ENCODE measurements at places on chromosomes 13 and 19.

- DNase-seq: no peak
These were observed at the start of gene FUT3 for GRCh38 chr19:5851302-5851701. FUT3 (minus strand) TSS chr19:5851449.

GRCh38 chr13:81031996-81032395 is 691.1 kb upstream of the SPRY2 start:
- no peak for DNase-seq

DNA sequence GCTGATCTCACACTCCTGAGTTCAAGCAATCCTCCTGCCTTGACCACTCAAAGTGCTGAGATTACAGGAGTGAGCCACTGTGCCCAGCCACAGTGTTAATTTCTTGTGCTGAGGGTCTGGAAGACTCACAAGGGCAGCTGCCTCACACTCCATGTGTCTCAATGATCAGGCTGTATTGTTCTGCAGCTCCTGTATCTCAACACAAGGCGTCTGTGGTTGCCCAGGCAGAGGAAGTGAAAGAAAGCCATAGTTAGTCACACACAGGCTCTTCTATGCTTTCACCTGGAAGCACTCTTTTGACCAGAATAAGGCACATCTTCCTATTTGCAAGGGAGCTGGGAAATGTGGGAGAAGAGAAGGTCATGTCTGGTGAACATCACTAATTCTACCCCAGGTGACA is 107.3 kb upstream of the ZNF507 start:
- DNase-seq: peak; percentile 11

GRCh38 chr19:19276851-19277250 is 3.8 kb upstream of the TM6SF2 start:
- no peak for DNase-seq

- no peak for DNase-seq
These were observed 1.7 kb upstream of the WBP4 start for GRCh38 chr13:41059456-41060081.

DNA sequence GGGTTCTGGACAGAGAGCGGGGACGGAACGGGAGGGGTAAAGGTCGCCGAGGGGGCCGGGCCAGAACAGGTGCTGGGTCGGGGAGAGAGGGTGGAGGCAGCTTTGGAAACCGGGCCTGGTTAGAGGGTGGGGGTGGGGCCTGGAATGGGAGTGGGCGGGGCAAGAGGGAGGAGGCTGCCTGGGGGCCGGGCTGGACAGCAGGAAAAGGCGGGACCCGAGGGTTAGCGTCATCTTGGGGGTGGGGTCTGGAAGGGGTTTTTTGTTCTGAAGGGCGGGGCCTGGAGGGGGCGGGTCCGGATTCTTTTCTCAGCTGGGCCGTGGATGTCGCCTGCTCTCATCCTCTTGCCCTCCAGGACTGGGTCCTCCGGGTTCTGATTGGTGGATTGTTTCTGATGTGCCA is 4.3 kb upstream of the ZNF813 start:
- DNase-seq: no peak

- DNase-seq: no peak
These were observed 5.7 kb downstream of the OPA3 start for GRCh38 chr19:45578861-45579260.

- DNase-seq: no peak
These were observed 21.4 kb downstream of the ACOD1 start for GRCh38 chr13:76969488-76970365.

GRCh38 chr13:27960362-27961226 is 8.5 kb downstream of the CDX2 start:
- DNase-seq: peak; percentile 93

- no peak for DNase-seq
These were observed 2.3 kb downstream of the TULP2 start for GRCh38 chr19:48896191-48896720.

- DNase-seq: peak; percentile 62
These were observed 2.5 kb upstream of the PRAM1 start for GRCh38 chr19:8504919-8505318.

DNA sequence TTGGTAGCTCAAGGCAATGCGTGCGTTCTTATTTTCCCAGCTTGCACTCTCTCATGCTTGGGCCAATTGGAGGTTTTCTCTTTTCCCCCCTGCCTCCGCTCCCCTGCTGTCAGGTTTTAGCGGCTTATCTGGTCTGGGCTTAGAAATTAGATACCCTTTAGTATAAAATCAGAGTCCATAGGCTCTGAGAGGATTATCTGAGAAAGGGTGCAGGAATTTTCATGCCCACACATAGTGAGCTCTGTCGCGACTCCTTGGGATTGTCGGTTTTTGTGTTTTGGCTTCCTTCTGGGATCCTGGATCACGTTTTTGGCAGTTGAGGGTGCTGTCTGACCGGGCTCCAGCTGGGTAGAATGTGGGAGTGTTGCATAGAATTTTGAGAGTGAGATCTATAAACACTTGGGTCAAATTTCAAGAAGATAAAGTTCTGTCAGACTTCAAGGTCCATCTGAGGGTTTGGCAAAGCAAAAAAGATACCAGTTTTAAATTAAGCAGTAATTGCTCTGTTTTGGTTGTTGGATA is 12.4 kb downstream of the CHAF1A start:
- DNase-seq: no peak

DNA sequence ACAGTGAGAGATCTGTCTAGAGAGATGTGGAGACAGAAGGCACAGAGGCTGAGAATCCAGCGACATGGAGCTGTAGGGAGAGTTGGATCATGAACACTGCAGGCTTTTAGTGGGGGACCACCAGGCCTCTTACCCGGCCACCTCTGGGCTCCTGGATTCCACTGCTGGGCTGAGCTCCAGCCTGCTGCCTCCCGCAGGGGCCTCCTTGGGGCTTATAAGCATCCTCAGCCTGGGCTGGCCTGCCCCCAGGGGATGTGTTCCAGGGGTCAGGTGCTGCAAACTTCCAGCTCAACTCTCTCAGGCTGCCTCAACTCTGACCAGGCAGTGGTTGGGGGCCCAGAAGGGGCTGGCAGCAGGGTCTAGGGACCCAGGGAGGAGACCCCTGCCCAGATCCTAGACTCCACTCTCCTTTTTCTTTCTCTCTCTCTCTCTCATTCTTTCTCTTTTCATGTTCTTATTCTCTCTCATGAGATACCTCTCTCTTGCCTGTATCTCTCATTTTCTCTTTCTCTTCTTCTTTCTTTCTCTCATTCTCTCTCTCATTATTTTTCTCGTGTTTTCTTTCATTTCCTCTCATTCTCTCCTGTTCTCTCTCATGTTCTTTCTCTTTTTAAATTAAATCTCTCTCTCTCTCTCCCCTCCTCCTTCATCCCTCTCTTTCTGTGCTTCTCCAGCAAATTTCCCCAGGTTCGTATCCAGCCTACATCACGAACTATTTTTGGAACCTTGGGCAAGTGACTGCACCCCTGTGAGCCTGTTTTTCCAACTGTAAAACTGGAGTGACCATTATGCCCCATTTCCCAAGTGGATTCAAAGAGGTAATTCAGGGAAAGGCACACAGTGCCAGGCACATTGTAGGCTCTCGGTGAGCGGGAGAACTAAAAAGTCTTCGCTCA is at the start of gene KLK4:
TSS of gene KLK4 (minus strand) at position 190 of the 896 bp plus-strand sequence. CDS start 657 bp downstream, outside the sequence.
- no peak for DNase-seq

GRCh38 chr13:44407379-44407778 is 33.8 kb downstream of the SERP2 start:
- no peak for DNase-seq

DNA sequence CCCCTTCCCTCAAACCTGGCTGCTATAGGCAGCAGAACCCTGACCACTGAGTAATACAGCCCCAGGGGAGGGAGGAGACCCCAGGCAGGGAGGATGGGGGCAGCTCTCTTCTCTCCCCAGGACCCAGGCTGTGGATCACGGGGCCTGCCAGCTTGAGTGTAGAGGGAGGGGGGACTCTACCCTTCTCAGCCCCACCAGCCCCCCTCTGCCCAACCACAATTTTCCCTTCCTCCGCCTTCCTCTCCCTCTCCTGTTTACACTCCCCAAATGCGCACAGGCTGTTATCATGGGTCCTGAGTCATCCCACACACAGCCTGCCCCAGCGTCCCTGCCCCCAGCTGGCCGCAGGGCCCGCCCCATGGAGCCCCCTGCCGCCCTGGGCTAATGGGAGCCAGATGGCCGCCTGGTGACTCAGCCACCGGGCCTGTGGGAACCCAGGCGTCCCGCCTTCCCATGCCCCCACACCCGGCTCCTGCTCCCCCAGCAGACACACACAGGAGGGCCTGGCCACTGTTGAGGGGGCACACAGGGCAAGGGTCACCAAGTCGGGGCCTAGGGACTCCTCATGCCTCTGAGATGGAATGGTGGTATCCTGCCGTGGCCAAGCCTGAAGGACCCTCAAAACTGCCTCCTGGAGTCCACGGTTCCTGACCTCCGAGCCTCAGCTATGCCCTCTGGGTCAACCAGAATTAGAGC is 13.6 kb downstream of the CCDC97 start:
- peak; percentile 88 for DNase-seq

- no peak for DNase-seq
These were observed 65.2 kb downstream of the MICU2 start for GRCh38 chr13:21538753-21539152.

GRCh38 chr19:34278783-34279182 is 24.4 kb downstream of the GARRE1 start:
- DNase-seq: no peak

DNA sequence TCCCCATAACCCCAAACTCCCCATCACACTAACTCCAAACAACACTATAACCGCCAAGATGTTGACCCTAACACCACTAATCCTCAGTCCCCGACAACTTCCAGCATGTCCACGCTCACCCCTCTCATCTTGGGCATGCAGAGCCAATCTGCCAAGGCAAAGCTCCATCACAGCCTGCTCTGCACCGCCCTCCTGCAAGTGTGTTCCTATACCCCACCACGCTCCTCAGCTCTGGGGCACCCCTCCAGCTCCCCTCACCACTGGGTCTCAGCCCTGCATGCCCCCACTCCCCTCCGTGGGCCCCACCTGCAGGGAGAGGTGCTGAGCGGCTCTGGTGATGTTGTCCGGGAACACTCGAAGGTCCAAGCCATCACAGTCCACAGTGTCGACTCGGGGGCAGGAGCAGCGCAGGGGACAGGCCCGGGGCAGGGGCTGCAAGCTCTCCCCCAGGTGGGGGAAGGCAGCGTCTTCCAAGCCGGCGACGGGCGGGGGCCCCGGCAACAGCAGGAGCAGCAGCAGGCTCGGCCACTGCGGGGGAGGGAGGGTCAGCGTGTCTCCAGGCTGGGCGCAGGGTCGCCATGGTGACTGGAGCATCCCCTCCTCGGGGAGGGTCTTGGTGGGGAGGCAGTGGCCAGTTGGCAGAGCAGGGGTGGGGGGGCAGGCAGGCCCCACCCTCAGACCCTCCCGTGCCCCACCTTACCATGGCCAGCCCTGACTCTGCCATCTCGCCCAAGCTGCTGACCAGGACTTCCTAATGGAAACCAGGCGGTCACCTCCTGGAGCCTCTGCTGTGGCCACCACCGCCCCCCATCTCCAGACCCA is 527 bp downstream of the PODNL1 start:
- no peak for DNase-seq

DNA sequence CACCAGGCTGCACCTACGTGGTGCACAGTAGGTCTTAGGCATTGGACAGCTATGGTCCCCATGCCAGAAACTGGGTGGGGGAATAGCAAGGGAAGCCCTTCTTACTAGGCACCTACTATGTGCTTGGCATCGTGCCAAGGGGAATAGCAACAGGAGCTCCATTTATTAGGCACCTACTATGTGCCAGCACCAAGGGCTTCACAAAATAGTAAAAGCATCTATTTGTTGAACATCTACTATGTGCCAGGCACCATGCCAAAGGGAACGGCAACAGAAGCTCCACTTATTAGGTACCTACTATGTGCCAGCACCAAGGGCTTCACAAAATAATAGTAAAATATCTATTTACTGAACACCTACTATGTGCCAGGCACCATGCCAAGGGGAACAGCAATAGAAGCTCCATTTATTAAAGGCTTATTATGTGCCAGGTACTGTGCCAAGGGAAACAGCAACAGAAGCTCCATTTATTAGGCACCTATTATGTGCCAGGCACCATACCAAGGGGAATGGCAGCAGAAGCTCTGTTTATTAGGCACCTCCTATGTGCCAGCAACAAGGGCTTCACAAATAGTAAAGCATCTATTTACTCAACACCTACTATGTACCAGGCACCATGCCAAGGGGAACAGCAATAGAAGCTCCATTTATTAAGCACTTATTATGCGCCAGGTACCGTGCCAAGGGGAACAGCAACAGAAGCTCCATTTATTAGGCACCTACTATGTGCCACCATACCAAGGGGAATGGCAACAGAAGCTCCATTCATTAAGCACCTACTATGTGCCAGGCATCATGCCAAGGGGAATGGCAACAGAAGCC is 108.5 kb downstream of the PTPRS start:
- no peak for DNase-seq

DNA sequence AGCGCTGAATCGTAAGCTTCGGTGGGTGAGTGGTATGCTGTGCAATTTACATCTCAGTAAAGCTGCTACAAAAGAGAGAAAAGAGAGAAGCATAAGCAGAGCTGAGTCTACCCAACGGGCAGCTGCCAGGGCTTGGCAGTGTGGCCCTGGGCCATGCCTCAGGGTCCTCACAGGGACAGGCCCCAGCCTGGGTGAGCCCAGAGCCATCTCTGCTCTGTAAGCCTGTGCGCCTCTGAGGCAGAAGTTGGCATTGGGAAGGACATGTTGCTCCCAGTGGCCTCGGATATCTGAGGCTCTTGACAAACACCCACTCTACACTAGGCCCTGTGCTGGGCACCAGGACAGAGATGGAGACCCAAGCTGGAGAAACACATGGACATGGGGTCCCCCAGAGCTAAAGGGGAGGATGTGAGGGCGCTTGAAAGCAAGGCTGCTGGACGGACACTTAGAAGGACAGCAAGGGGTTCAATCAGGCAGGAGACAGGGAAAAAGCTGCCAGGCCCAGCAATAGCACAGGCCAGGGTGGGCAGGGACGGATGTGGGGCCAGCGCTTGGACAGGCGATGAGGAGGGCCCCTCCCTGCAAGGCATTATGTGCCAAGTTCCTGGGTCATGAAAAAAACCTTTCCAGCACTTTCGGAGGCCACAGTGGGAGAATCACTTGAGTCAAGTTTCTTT is 14.7 kb downstream of the PPP6R1 start:
- DNase-seq: no peak

GRCh38 chr13:34003656-34004055 is 185.7 kb downstream of the RFC3 start:
- DNase-seq: no peak

- peak; percentile 71 for DNase-seq
These were observed 9.1 kb upstream of the OLFM2 start for GRCh38 chr19:9945319-9945966.

DNA sequence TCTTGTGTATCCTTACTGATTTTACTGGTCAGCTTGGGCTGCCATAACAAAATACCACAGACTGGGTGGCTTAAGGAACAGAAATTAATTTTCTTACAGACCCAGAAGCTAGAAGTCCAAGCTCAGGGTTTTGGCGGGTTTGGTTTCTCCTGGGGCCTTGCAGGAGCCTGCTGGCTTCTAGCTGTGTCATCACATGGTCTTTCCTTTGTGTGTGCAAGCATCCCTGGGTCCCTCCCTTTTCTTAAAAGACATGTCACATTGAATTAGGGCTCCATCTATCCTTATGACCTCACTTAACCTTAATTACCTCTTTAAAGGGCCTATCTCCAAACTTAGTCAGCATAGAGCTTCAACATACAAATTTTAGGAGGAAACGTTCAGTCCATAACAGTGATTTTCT is 23.4 kb downstream of the UBAC2 start:
- peak; percentile 67 for DNase-seq
